ENCODE measurements at places on chromosomes 6 and 20. TPM values are rescaled to one million over a fixed set of nuclear protein-coding genes. Genes with fewer than 3 reads are reported as not detected.

DNA sequence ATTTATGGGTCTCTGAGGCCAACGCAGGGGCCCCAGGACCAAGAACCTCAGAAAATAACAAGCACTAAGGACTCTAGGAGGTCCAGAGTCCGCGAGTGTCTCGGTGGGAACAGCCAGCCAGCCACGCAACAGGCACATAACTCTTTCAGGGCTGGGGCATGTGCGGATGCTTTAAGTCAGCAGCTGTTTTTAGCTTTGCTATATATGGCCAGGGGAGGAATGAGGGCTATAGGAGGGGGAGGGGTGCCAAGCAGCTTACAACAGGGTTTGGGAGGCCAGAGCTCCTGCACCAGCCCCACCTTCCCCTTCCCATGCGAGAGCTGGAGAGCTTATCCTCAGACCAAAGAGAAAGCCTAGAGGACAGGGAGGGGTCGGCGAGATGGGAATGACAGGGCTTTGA is 6.2 kb downstream of the JPH2 start:
- no peak for DNase-seq
- H3K36me3 ChIP-seq, result no peaks in the 10 kb centered on the region
- H3K27me3 ChIP-seq, result peaks cover 27% of the 10 kb centered on the region
- H3K4me3 ChIP-seq, result no peak overlapping the region
- H3K27ac ChIP-seq, result no peak overlapping the region

DNA sequence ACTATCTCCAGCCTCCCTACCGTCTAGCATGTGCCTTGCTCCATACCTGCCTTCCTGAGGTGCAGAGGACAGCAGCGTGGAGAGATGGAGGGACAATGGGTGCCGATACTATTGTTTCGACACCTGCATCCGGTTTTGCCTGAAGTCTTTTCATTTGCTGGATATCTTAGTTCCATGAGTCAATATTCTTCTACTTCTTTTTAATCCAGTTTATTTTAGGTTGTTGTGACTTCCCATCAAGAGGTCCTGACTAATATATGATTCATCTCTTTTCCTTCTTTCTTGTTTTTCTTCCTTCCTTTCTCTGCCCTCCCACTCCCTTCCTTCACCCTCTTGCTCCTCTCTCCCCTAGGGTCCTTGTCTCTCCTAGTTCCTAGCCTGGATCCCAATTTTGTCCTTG is 91.4 kb downstream of the CDH26 start:
- H3K27ac ChIP-seq, result no peak overlapping the region
- no peak for DNase-seq
- no peaks in the 10 kb centered on the region for H3K4me1 ChIP-seq
- H3K4me3 ChIP-seq, result no peak overlapping the region
- no peaks in the 10 kb centered on the region for H3K36me3 ChIP-seq

DNA sequence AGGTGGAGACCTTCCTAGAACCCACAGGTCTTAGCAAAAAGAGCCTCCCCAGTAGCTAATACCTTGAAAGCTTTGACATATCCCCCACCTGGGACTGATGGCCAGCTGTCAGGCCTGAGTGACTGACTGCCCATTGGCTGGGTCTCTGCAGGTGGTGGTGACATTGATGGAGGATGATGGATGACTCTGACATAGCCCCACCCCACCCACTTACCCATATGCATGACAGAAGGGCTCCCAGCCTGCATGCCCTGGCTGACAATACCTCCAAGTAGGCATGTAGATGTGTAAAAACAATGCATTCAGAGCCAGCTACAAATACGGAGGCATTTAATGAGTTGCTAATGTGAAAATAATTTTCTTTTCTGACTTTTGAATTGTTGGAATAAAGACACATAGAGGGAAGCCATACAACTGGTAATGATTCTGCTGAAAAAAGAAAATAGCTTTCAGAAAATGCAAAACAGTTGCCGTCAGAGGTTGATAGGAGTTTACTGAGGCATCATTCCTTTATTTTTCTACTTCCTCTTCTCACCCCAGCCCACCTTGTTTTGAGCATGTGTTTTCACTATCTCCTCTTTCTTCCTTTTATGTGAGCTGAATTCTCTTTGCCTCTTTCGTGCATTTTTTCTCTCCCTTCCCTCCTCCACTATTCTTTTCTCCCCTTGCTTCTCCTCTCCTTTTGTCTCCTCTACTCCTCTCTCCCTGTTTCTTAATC is 70.6 kb downstream of the OLIG3 start:
- no peak overlapping the region for H3K4me3 ChIP-seq
- no peaks in the 10 kb centered on the region for H3K36me3 ChIP-seq
- no peaks in the 10 kb centered on the region for H3K4me1 ChIP-seq
- DNase-seq, result no peak
- no peak overlapping the region for H3K27ac ChIP-seq
- H3K27me3 ChIP-seq, result peaks cover 2% of the 10 kb centered on the region

DNA sequence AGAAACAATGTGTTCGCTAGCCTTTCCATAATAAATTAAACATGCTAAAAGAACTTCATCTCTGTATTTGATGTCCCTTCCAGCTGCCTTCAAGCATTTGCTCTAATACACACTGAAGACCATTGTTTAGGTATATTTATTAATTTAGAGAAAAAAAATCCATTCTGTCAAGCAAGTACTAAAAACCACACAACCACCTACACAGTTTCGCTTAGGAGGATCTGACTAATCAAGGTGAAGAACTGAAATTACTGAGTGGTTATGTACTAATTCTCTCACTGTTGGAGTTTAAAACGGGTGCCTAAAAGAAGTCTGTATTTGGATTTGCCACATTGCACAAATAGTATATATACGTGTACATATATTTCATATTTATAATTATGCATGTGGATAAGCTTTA is 58.9 kb downstream of the GMDS start:
- H3K36me3 ChIP-seq, result no peaks in the 10 kb centered on the region
- no peak for DNase-seq
- no peak overlapping the region for H3K27ac ChIP-seq
- no peak overlapping the region for H3K4me3 ChIP-seq

DNA sequence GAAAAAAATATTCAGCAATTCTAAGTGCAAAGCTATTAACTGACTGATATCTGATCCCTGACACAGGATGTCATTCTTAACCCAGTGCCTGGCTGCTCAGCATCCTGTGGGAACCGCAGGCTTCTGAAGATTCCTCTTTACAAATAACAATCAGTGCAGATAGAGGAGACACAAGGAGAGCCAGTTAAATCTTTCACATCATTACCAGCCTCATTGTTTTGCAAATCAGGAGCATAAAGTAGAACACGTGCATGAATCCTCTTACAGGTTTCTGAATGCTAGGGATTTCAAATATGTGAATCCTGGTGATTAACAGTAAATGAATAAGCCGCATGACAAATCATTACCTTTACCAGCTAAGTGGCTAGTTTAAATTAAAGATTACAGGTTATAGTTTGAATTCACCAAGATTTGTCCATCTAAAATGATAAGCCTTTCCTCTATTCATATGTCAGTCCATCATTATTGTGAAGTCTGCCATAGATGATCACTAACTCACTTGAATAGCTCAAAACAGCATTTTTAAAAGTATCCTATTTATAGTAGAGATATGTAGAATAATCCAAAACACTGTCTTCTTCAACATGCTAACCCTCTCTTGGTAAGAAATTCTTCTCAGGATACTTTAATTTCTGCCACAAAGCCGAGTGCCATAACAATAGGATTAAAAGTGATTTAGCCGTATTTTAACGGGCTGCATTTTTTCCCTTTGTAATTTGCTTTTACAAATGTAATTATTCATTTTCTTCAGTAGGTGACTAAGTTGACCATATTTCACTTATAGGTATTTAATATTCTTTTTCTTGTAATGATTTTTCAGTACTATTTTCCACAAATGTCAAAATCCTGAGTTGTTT is 367.3 kb upstream of the EPHA7 start:
- no peak overlapping the region for H3K27ac ChIP-seq
- no peaks in the 10 kb centered on the region for H3K27me3 ChIP-seq
- DNase-seq, result peak; percentile 2
- H3K4me1 ChIP-seq, result peaks cover 3% of the 10 kb centered on the region
- no peak overlapping the region for H3K4me3 ChIP-seq

DNA sequence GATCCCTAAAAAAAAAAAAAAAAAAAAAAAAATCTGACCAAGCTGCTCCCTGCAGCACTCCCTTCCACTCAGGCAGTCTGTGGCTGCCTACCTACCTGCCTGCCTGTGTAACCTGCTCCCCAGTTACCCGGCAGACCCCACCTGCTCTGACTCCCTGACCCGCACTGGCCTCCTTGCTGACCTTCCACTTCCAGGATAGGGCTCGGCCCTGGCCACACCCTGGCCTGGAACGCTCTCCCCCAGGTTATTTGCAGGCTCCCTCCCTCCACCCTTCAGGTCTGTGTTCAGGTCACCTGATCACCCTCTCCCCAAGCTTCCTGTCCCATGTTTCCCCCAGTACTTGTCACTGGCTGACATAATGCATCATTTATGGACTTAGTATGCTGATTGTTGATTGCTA is 134.3 kb downstream of the SLC23A2 start:
- H3K4me3 ChIP-seq, result no peak overlapping the region
- H3K27ac ChIP-seq, result no peak overlapping the region
- DNase-seq, result no peak
- H3K36me3 ChIP-seq, result no peaks in the 10 kb centered on the region
- no peaks in the 10 kb centered on the region for H3K4me1 ChIP-seq

GRCh38 chr20:25019381-25020155 is 27.0 kb upstream of the APMAP start:
- no peaks in the 10 kb centered on the region for H3K36me3 ChIP-seq
- no peak for DNase-seq
- no peaks in the 10 kb centered on the region for H3K27me3 ChIP-seq
- H3K4me1 ChIP-seq, result no peaks in the 10 kb centered on the region
- no peak overlapping the region for H3K4me3 ChIP-seq

GRCh38 chr6:21190701-21191100 is 402.9 kb upstream of the SOX4 start:
- no peaks in the 10 kb centered on the region for H3K27me3 ChIP-seq
- no peak for DNase-seq
- no peak overlapping the region for H3K4me3 ChIP-seq
- H3K36me3 ChIP-seq, result no peaks in the 10 kb centered on the region

- no peak for DNase-seq
- no peak overlapping the region for H3K27ac ChIP-seq
- H3K36me3 ChIP-seq, result no peaks in the 10 kb centered on the region
- H3K27me3 ChIP-seq, result no peaks in the 10 kb centered on the region
- peaks cover 13% of the 10 kb centered on the region for H3K4me1 ChIP-seq
Measured at GRCh38 chr20:25314497-25315417, 66.9 kb downstream of the PYGB start.

- H3K36me3 ChIP-seq, result no peaks in the 10 kb centered on the region
- no peak overlapping the region for H3K27ac ChIP-seq
- no peak overlapping the region for H3K4me3 ChIP-seq
- H3K4me1 ChIP-seq, result no peaks in the 10 kb centered on the region
- H3K27me3 ChIP-seq, result peaks cover 3% of the 10 kb centered on the region
Measured at GRCh38 chr6:87277123-87277522, 45.3 kb upstream of the SMIM8 start.

DNA sequence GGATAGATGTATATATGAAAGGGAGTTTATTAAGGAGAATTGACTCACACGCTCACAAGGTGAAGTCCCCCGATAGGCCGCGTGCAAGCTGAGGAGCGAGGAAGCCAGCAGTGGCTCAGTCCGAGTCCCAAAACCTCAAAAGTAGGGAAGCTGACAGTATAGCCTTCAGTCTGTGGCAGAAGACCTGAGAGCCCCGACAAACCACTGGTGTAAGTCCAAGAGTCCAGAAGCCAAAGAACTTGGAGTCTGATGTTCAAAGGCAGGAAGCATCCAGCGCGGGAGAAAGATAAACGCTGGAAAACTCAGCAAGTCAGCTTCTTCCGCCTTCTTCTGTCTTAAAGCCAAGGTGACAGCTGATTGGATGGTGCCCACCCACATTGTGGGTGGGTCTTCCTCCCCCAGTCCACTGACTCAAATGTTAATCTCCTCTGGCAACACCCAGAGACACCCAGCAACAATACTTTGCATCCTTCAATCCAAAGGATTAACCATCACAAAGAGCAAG is 102.6 kb upstream of the GJE1 start:
- H3K4me3 ChIP-seq, result peak overlapping the region; percentile 29
- no peaks in the 10 kb centered on the region for H3K27me3 ChIP-seq
- H3K4me1 ChIP-seq, result no peaks in the 10 kb centered on the region
- H3K27ac ChIP-seq, result no peak overlapping the region

DNA sequence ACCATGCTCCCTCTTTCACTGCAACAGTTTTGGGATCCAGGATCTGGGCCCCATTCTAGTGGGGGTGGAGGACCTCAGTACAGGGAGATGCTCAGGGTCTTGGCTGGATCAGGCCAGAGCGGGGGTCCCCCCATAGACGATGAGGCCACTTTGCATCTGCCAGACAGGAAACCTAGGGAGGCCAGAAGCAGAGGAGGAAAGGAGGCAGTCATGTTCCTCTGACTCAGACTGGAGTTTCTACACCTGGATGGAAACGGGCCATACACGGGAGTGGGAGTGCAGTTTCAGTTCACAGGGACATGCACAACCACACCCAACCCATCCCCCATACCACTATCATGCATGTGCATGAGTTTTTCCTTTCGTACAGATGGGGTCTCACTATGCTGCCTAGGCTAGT is 3.6 kb upstream of the EMILIN3 start:
- peaks cover 27% of the 10 kb centered on the region for H3K27me3 ChIP-seq
- H3K36me3 ChIP-seq, result no peaks in the 10 kb centered on the region
- no peaks in the 10 kb centered on the region for H3K4me1 ChIP-seq
- no peak for DNase-seq
- H3K27ac ChIP-seq, result no peak overlapping the region

DNA sequence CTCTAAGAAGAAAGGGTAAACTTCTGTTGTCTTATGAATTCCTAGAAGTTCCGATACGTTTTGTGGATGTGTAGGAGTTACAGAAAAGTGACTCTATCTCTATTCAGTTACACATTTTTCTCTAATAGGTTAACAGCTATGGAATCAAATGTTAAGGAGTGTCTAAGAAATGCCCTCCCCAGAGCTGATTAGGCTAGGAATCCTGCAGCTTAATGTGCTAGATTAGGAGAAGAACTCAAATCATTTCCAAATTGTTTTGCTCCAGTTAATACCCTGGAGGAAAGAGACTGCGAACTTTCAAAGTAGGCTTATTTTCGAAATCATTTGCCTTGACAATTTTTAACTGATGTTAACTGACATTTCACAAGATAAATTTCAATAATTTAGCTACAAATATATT is 51.9 kb downstream of the IBTK start:
- no peaks in the 10 kb centered on the region for H3K27me3 ChIP-seq
- H3K4me1 ChIP-seq, result no peaks in the 10 kb centered on the region
- no peak overlapping the region for H3K27ac ChIP-seq
- peaks cover 5% of the 10 kb centered on the region for H3K36me3 ChIP-seq
- no peak for DNase-seq
- H3K4me3 ChIP-seq, result no peak overlapping the region

The TFAP2C gene
- total RNA-seq, result not detected

The ZC2HC1B gene
- not detected for total RNA-seq

The CLDN20 gene
- not detected for total RNA-seq

The RNF144B gene
- 97.3 TPM for total RNA-seq

The MYCT1 gene
- total RNA-seq, result 106 TPM
